ENCODE measurements at places on chromosomes 12 and 14.

DNA sequence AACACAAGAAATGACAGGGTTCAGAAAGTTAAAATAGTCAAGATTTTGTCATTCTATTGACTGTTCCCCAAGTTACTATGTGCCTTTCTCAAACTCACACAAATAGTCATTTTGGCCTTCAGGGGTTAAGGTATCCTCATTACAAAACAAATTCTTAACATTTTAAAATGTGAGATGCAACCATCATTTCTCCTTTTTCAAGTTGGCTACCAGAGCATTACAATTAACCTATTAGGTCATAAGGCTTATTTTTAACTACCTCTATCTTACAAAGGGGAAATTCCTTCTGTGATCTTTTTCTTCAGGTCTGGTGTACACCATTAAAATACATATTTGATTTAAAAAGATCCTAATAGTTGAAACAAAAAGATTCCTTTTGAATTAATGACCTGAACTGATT is 61.2 kb downstream of the SLC38A1 start:
- DNase-seq = no peak

DNA sequence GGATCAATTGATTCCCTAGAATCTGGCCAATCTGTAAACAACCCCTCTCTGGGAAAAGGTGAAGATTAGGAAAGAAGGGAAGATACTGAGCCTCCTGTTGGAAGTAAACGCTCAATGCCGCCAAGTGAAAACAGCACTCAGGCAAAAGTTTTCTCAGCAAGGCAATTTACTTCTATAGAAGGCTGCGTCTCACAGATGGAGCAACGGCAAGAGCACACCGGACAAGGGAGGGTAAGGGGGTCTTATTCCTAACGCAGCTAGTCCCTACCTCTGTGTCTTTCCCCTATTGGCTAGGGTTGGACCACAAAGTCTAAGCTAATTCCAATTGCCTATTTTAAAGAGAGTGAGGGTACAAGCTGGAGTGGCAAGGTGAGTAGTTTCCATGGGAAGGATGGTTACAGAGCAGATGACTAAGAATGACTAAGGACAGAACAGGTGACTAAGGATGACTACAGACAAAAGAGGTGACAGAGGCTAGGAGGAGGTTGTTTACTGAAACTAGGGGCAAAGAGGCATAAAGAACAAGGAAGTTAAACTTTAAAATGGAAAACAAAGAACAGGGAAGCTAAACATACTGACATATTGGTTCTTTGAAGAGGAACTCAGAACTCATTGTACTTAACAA is 5.6 kb upstream of the TTC9 start:
- DNase-seq = no peak

DNA sequence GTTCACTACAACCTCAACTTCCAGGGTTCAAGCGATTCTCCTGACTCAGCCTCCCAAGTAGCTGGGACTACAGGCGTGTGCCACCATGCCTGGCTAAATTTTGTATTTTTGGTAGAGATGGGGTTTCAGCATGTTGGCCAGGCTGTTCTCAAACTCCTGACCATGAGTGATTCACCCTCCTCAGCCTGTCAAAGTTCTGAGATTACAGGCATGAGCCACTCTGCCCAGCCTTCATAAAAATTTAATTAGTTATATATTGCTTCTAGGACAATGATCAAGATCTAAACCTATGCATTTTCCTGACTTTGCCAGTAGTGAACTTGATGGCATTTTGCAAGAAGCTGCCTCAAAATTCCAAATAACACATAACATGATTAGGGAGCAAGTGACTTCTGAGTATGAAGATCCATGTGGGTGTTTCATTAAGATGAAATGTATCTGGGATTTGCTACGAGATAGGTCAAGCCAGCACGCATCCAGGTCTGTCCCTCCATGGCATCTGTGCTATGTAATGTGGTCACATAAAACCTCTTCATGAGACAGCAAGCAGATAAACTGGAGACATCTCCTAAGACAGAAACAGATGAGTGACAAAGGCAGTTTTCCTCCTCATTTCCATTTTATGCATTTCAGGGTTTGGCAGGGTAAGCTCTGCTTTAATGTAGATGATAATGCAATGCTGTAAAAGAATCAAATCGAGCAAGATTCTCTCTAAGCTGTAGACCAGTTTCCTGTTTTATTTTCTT is 319.4 kb upstream of the ATP2B1 start:
- DNase-seq = no peak

- no peak for DNase-seq
Observed at GRCh38 chr12:77724367-77724957, 106.2 kb upstream of the NAV3 start.

DNA sequence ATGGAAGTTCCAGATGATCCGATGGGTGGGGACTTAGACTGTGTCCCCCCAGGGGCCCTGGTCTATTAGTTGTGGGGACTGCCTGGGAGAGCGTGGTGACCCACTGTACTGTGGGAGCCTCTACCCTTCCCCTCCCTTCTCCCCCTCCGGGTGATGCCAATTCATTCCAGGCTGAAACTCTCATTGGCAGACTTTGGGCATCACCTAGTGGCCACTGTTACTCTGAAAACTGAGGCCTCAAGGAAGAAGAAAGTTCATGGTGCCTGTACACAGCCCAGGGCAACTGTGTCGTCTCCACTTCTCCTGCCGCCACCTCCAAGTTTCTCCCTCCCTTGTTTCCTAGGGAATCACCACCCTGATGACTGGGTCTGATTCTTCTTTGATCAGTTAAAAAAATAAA is 173.6 kb upstream of the ALG10B start:
- no peak for DNase-seq

DNA sequence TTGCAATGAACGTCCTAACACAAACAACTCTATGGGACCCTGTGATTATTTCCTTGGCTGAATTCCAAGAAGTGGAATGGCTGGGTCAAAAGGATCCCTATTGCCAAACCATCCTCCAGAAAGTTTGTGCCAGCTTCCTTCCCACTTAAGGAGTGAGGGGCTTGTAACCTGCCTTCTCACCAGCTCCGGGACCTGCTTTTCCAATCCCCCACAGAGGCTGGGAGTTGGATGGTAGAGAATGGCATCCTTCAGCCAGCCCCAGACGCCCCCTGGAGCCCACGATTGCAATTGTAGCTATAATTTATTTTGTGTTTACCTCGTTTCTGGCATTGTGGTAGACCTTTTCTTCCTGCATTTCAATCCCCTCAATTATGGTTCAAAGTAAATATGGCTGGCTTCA is 9.7 kb upstream of the ZDHHC22 start:
- DNase-seq = no peak

- DNase-seq = no peak
Observed at GRCh38 chr12:45671254-45671653, 58.3 kb upstream of the ARID2 start.

DNA sequence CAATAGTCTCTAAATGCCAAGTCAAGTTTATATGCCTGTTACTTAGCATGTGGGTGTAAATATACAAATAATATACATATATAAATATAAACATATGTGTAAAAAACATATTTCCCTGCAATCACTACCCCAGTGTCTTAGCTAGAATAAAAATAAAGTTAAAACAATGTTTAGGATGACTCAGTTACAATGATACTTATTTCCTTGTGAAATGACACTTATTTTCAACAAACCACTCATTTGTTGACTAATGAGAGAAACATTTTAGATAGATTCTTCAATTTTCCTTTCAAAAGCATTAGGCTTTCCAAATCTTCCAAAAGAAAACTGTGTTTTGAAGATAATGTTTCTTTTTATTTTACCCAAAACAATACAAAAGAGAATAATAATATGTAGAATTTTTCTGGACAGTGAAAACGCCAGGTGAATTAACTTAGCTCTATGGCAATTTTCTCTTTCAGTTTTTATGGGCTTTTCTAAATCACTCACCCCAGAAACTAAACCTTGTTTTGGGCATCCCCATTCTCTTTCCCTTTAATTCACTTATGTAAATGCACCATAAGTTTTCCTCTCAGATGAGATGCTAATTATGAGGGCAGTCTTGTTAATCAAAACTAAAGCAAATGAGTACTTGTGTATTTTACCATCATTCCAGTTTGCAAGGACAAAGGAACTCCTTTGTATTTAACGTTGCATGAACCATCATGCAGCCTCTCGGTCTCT is 465.9 kb downstream of the BCAT1 start:
- no peak for DNase-seq

DNA sequence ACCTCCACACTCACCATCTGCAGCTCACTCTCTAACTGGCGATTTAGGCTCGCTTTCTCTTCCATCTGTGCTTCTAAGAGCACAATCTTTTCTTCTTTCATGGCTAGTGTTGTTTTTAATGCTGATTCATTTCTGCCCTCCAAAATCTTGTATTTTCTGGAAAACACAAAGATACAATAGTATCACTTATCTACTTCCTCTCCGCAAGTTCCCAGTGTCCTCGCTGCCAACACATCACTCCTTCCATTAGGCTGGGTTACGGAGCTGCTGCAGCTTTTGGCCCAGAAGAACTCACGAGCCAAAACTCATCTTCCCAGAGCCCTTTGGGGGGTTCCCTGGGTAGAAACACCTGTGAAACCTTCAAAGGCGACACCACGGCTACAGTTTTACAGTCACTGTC is 63.8 kb upstream of the GPR68 start:
- DNase-seq = no peak

DNA sequence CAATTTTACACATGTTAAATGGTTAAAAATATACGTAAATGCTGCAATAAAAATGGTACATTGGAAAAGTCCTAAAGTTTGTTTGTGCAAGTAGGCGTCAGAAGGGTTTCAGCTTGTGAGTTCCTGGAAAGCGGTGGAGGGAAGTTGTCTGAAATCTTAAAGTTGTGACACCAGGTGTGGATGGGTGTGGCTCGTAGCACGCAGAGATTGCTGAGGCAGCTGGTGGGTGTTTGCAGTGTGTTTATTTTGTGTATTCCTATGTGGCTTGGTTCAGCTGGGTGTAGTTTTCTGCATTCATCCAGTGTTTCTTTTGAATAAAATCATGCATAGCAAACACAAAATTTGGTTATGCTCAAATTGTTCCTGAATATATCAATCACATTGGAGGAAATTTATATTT is 136.8 kb upstream of the TBX3 start:
- no peak for DNase-seq

DNA sequence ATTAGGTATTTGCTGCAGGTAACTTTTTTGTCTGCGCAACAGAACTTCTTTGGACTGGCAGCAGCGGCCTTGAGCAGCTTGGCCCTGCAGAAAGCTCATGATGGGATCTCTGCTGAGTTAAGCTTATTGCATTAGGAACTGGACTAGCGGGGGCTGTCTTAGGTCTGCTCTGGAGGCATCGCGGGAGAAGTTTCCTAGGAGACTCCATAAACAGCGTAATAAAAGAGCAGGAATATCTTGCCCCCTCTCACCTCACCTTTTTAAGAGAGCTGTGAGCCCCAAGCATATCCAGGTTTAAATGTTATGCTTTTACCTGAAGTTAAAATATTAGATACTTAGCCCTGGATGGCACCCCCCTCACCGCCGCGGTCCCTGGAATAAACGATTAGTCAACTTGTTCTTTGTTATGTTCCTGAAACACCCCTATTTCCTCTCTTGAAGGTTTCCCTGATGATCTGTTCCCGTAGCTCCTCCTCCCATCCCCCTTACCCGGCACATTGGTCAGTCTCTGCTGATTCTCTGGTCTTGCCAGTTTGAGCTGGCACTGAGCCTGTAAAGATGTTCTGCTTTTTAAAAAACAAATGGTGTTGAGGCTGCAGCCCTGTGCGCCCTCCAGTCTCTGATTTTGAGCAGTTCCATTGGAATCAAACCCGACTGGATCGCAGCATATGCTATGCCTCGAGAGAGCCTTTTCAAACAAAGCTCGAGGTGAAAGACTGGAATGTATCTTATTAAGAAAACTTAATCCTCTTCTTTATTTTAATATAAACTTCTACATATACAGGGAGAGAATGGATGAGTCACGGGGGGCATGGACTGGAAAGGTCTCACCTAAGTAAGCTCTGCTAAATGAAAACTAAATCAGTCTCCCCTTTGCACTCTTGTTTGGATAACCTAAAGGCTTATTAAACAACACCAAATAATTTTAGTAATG is 1.9 kb downstream of the MLXIP start:
- peak; percentile 61 for DNase-seq

GRCh38 chr12:5371631-5372030 is 60.3 kb upstream of the NTF3 start:
- no peak for DNase-seq

GRCh38 chr14:92687681-92688433 is 60.6 kb downstream of the LGMN start:
- no peak for DNase-seq

DNA sequence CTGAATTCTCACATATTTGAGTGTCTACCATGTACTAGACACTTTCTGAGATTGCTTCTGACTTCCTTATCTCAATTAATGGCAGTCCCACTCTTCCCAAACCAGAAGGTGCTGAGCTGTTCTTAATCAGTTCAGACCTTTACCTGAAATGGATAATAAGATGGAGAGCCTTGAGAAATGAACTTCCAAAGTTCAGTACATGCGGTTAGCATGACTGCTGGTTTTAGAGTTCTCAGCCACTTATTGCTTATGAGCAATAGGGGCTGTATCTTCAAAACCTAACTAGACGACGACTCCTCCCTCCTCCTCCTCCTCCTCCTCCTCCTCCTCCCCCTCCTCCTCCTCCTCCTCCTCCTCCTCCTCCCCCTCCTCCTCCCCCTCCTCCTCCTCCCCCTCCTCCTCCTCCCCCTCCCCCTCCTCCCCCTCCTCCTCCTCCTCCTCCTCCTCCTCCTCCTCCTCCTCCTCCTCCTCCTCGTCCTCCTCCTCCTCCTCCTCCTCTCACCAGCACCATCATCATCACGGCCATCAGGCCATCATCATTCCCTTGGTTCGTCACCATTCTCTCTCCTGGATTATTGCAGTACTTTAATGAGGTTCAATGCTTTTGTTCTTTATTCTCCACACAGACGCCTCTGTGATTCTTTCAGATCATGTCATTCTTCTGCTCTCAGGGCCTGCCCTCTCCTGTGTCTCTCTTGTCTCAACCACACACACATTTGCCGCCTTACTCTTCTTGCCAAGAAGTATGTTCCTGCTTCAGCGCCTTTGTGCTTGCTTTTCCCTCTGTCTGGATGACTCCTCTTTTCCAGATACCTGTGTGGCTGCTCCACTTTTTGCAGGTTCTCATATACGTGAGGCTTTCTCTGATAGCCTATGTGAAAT is 2.7 kb downstream of the PCNX1 start:
- DNase-seq = no peak

DNA sequence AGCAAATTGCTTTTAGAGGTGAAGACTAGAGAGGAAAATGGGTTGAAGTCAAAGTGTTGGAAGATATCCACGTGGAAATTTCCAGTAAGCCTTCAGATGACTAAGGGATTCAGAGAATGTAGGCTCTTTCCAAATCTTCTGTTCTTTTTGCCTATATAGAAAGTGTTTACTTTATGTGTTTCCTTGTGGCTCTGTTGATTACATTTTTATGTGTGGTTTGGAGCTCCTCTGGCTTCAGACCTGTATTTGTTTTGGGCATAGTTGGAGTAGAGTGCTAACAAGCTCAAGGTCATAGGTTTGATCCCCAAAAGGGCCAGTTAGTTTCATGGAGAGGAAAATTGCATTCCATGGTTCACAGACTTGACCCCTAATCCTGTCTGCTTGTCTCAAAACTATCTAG is 91.9 kb downstream of the IGF1 start:
- DNase-seq = no peak

Data from HFF-Myc (cell line).